ENCODE measurements at places on chromosomes 3 and 15.

DNA sequence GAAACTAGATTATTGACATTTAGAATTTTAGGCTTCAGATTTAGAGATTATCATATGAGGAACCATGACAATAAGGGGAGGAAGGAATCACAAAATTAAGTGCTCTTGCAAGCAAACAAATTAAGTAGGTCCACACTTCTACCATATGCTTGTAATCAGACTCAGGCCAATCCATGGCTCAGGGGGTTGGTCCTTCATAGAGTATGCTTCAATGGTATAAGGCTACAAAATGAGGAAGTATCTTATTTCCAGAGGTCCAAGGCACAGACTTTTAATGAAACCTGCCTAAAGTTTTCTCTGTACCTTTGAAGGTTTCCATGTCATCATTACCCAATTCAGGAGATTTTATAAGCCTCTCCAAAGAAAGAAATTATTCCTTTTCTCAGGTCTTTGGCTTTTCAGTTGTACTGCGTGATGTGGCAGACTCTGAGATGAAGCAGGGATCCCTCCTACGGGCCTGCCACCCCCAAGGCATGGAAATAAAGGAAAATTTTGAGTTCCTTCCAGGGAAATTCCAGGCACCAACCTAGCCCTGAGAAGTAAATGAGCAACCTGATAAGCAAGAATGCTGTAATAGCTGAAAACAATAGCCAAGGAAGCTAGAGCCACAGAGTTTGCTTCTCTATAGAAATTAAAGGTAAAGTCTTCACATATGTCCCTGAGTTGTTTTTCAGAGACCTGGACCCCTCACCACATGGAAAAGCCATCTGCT, 36.3 kb downstream of the SERPINI2 start:
- no peak for DNase-seq

- DNase-seq, result no peak
These were observed 103.5 kb downstream of the CD47 start for GRCh38 chr3:107987036-107987939.

DNA sequence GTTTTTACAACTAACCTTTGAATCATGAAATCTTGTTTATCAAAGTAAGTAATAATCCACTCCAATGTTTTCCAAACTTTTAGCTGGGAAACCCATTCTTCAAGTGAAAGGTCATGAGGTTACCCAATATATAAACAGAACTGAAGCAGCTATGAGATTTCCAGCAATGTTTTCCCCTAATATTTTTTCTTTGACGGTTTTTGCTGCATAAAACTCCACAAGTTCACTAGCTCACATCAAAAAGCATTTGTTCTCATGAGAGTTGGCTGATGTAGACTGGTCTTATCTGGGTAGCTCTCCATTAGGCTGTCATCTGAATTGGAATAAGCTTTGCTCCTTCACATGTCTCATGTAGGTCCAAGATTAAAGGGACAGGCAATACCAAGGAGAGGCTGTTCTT, 241.2 kb upstream of the LRRC3B start:
- no peak for DNase-seq

DNA sequence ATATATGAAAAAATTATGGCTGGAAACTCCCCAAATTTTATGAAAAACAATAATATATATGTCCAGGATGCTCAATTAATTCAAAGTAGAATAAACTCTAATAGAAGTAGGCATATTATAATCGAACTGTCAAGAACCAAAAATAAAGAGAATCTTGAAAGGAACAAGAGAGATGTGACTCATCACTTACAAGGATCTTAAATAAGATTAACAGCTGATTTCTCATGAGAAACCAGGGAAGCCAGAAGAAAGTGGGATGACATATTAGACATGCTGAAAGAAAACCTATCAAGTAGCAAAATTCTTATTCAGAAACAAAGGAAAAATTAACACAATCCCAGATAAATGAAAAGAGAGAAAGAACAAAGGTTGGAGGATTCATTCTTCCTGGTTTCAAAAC, 66.8 kb downstream of the FAIM start:
- DNase-seq, result no peak

DNA sequence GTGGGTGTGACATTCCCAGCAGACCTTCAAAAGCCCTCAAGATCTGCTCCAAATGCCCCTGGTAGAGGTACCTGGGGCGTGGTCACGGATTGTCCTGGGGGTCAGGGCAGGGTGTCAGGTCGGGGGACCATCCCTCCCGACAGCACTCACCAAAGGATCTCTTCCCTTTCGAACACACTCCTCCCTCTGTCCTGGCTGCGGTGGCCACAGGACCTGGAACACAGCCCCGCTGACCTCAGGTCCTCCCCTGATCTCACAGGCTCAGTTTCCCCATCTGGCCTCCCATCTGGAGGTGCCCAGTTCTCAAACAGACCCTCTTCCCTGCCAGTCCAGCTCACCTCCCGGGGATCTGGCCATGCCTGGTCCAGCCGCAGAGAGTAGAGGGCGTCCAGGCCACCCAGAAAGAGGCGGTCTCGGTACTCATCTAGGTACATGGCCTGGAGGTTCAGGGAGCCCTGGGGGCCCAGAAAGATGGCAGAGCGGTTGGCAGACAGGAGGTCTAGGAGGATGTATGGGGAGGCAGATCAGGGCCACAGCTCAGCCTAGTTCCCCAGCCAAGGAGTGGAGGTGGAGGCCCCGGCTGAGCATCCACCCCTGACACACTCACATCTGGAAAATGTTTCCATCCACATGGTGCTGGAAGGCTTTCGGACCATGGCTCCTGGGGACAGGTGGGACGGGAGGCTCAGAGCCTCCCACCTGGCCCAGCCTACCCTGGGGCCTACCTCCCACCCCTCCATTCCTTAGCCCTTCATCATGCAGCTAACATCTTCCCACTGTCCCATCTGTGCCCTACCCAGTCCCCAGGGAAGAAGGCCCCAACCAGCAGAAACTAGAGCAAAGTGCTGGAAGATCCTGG, 2.3 kb downstream of the SEMA3G start:
- DNase-seq, result no peak

DNA sequence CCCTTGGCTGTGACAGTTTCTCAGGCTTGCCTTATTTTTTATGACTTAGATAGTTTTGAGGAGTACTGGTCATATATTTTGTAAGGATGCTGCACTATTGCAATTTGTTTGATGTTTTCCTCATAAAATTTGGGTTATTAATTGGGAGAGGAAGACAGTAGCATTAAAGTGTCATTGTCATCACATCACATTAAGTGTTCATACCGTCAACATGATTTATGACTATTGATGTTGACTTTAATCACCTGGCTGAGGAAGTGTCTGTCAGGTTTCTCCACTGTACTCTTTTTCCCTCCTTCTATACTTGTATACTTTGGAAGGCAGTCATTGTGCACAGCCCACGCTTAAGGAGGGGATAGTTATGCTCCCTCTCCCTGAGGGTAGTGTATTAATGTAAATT, 26.9 kb downstream of the TRIM69 start:
- DNase-seq, result no peak

- no peak for DNase-seq
These were observed 116.5 kb downstream of the LRRK1 start for GRCh38 chr15:101035611-101036010.

DNA sequence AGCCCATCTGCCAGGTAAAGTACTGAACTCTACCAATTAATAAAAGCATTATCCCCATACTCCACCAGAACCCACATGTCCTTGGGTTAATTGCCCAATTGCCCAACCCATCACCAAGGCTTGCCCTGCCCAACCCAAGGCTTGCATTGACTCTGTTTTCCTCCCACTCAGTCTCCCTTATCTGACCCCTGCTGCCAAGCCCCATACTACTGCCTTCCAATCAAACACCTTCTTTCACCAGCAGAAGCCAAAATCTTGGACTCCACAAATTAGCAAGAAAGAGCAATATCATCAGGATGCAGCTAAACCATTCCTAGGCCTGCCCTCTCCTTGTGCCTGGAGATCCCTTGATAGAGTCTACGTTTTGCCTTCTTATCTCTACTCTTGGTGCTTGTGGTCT, 602.9 kb downstream of the NTRK3 start:
- DNase-seq, result no peak

DNA sequence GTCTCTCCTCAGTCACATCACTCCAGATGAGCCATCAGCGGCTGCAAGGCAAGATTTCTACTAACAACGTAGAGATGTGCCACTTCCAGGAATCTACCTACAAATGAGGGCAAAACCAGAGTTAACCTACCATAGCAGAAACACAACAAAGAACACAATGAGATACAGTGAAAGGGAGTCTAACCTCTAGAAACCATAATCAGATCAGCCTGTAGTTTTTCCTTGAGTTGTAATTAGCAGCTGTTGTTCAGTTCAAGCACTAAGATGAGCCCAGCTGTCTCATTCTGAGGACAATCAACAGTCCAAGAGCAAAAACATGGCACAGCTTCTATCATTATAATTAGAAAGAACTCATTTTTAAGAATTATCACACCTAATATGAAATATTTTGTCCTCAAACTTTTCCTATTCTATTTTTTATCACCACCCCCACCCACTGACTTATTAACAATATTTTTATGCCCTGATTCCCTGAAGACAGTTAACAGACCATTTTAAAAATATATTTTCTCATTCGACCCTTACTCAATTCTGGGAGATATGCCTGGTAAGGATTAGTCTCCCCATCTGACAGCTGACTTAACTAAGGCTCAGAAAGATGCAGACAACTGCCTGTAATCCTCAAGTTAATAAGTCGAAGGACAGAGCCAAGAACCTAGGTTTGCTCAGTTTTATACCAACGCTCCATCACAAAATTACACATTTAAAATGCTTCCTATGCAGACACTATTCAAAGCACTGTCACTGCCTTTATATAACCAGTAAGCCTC, 50.1 kb downstream of the MAGI1 start:
- DNase-seq, result no peak

DNA sequence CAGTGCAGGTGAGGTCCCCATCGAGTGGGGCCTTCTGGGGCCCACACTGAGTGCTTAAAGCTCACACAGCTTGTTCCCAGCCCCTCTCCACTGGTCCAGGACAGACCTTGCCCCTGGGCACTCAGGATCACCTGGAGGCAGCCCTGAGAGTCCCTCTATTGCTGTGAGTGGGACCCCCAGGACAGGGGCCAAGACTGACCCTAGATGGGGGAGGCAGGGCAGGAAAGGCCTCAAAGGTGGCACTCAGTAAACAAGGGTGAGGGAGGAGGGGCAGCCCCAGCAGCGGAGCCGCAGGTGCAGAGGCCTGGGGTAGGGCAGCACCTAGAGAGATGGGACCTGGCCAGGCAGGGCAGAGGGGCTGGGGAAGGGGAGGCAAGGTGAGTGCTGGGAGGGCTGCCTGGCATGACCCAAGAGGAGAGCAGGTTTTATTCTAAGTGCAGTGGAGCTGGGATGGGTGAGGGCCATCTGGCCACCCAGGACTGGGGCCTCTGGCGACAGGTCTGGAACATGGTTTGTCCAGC, 27.9 kb downstream of the CFAP100 start:
- DNase-seq, result no peak

DNA sequence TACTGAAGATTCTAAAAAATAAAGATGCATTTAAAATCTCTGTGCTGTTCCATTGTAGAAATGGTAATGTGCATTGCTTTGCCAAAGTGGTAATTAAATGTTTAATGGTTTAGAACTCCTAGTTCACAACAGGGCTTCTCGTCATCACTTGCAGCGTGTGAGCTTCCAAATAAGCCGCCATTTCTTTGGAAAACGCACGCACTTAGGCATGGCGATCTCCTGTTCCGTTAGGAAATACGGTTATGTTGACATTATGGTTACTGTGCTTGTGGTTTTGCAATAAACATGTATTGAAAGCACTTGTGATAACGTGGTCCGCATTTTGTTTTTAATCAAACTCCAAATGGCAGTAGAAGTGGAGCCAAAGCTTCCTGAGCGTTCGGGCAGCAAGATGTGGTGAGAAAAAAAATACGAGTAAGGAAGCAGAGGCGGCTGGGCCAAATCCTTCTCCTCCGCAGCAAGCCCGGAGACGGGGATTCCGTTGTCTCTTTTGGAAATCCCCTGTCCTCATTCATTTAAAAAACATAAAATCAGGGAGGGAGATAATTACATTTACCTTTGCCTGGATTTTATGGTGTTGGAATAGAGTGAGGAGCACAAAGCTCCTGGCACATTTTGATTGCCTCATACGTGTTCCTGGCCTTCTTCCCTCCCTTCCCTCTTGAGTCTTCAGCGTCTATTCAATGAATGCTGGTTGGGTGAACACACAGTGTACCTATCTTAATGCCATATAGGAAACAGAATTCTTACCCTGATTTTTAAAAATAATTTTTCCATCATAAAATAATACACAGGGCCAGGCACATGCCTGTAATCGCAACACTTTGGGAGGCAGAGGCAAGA, 97.5 kb downstream of the SLC49A4 start:
- no peak for DNase-seq

- DNase-seq, result no peak
These were observed 16.9 kb downstream of the MME start for GRCh38 chr3:155097009-155097349.

GRCh38 chr15:73777741-73778140, 24.6 kb upstream of the INSYN1 start:
- no peak for DNase-seq

DNA sequence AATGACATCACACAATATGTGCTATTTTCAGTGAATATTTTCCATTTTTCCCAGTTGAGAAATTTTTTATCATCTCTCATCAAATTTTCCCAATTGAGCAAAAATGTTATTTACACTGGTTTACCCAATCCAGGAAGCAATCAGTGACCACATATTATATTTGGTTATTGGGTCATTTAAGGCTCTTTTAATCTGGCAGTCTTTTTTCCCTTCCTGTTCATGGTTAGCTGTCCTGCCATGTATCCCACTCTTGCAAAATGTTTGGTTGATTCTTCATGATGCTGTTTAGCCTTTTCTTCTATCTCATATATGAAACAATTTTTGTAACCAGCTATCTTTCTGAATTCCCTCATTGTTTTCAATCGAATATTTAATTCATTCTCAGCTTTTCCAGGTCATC, 626.0 kb downstream of the RBMS3 start:
- DNase-seq, result no peak

GRCh38 chr3:38029400-38030125, at the start of gene PLCD1:
Gene PLCD1 (minus strand): TSS chr3:38029642. CDS start chr3:38029539, 103 bp downstream.
- DNase-seq, result no peak

DNA sequence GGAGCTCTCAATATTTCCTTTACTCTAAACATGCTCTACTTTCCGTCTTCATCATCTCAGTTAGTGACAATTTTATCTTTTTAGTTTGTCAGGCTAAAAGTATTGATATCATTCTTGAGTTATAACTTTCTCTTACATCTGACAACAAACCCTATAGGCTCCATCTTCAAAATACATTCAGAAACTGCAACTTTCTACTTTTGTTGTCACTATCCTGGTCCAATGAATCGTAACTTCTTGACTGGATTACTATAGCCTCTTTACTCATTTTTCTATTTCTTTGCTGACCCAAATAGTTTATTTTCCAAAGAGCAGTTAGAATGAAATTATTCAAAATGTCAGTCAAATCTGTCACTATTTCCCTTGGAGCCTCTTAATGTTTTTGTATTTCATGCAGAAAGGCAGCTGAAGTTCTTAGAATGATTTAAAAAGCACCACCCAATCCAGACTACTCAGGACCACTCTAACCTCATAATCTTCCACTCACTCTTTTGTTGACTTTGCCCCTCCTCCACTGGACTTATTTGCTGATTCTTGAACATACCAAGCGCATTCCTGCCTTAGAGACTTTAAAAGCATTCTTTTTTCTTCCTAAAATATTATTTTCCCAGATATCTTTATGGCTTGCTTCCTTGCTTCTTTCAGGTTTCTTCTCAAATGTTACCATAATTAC, 119.9 kb upstream of the CBLB start:
- no peak for DNase-seq

- DNase-seq, result no peak
These were observed 400.5 kb upstream of the C2CD4B start for GRCh38 chr15:62565634-62566026.

Data from activated CD4-positive, alpha-beta T cell treated with anti-CD3 and anti-CD28 coated beads, Interleukin-2, amount 50 U/mL, for 4 hours (primary cell).